ENCODE measurements at places on chromosomes 7 and 10.

DNA sequence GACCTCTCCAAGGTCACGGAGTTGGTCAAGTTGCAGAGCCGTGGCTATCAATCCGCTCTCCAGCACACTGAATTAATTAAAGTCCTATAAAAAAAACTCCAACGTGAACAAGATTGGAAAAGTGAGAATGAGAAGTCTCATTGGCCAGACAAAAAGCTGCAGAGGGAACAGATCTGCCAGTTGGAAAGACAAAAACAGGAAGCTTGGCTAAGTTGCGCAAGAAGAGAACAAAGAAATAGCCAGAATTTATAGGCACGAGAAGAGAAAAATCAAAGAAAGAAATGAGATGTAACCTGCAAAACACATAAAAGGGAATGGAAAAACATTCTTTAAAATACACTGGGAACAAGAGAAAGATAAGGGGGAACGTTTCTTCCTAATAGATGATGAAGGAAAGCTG, 45.7 kb upstream of the CRTAC1 start:
- no peak for DNase-seq

- peak; percentile 43 for DNase-seq
These were observed 74.1 kb downstream of the GTF2IRD1 start for GRCh38 chr7:74527842-74528241.

- no peak for DNase-seq
These were observed 72.8 kb downstream of the GNA12 start for GRCh38 chr7:2771274-2771731.

GRCh38 chr7:46558482-46559193, 637.6 kb upstream of the IGFBP3 start:
- DNase-seq, result peak; percentile 82

DNA sequence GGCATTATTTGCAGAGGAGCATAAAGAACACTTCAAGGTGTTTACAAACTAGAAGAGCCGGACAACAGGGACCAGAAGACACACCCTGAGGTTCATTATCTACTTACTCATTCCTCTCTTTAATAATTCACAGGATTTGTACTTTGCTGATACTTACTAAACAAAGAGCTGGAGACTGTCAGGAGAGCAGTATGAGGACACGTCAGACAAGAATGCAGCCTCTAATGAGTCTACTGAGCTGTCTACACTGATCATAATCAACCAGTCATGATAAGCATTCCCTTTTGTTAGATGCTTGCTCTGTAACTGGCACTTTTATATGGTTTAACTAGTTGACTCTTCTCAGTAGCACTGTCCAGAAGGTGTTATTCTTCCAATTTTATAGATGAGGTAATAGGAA, 243.3 kb upstream of the CDC14C start:
- no peak for DNase-seq

Measured in large intestine (tissue), 12 donors.